Panc1 (cell line): ENCODE measurements at places on chromosomes 13 and 19. TPM values are rescaled to one million over a fixed set of nuclear protein-coding genes. Genes with fewer than 3 reads are reported as not detected.

GRK1 gene
- total RNA-seq = 1.8 TPM

ADGRE3 gene
- total RNA-seq = not detected

- H3K27me3 ChIP-seq = no peaks in the 10 kb centered on the region
- H3K27ac ChIP-seq = no peak overlapping the region
- no peaks in the 10 kb centered on the region for H3K4me1 ChIP-seq
- H3K36me3 ChIP-seq = no peaks in the 10 kb centered on the region; the same call in 1 of the 2 replicates
- no peak overlapping the region for H3K4me3 ChIP-seq
Observed at GRCh38 chr13:22175241-22175640, 504.4 kb downstream of the FGF9 start.

GRCh38 chr19:17041976-17042375, 15.4 kb upstream of the CPAMD8 start:
- H3K27me3 ChIP-seq = no peaks in the 10 kb centered on the region
- no peaks in the 10 kb centered on the region for H3K36me3 ChIP-seq
- DNase-seq = no peak
- no peak overlapping the region for H3K4me3 ChIP-seq
- no peak overlapping the region for H3K27ac ChIP-seq

GRCh38 chr13:20073775-20074174, 87.1 kb downstream of the GJA3 start:
- no peaks in the 10 kb centered on the region; the same call in 1 of the 2 replicates for H3K36me3 ChIP-seq
- no peak overlapping the region for H3K4me3 ChIP-seq
- H3K27me3 ChIP-seq = no peaks in the 10 kb centered on the region
- no peak overlapping the region for H3K27ac ChIP-seq
- DNase-seq = no peak
- H3K4me1 ChIP-seq = no peaks in the 10 kb centered on the region
